ENCODE measurements at places on chromosomes 7 and 10. TPM values are rescaled to one million over a fixed set of nuclear protein-coding genes. Genes with fewer than 3 reads are reported as not detected.

GRCh38 chr7:130641497-130641896, 27.1 kb downstream of the COPG2 start:
- no peak for DNase-seq

DNA sequence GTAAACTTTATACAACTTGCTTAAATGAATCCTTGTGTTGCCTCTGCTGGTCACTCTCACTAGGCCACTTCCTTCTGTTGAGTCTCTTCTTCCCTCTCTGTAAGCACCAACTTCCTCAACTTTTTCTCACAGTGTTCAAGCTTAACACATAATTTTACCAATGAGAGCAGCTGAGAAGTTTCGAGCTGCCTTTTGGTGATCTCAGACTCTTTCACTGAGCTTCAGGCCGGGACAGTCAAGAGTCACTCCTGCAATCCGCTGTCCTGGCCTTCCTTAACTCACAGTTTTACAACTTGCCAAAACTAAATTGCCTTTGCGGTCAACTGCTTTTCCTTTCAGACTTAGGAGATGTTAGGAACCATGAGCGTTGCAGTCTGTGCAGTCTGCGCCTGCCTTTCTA, 47.4 kb downstream of the PRPF18 start:
- no peak for DNase-seq

- no peak for DNase-seq
Observed at GRCh38 chr7:7920481-7920880, 48.1 kb upstream of the GLCCI1 start.

- no peak for DNase-seq
Observed at GRCh38 chr7:133629701-133630100, 376.8 kb downstream of the EXOC4 start.

GRCh38 chr7:47326220-47326619, 255.7 kb downstream of the TNS3 start:
- DNase-seq: peak; percentile 90

DNA sequence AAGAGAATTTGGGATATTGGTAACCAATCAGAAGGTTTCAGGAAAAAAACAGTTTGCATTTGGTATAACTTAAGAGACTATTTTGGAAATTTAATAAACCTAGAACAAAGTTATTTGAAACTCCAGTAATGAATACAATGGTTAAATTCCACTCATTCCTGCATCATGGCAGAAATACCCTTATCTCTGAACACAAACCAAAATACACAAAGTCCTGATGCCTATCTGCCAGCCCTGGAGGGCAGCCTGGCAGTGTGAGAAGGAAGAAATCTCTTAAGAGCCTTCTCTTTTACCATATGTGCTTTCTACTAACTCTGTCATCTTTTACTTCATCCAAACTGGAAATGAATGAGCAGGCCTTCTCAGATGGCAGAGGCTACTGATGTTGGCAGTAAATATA, 147.1 kb upstream of the LYZL1 start:
- DNase-seq: peak; percentile 54

Gene WNT8B
- total RNA-seq: not detected

GRCh38 chr7:3430588-3430987, 129.5 kb downstream of the SDK1 start:
- DNase-seq: no peak

Gene TMEM26
- total RNA-seq: 0.18 TPM

Gene NEUROD6
- not detected for total RNA-seq

DNA sequence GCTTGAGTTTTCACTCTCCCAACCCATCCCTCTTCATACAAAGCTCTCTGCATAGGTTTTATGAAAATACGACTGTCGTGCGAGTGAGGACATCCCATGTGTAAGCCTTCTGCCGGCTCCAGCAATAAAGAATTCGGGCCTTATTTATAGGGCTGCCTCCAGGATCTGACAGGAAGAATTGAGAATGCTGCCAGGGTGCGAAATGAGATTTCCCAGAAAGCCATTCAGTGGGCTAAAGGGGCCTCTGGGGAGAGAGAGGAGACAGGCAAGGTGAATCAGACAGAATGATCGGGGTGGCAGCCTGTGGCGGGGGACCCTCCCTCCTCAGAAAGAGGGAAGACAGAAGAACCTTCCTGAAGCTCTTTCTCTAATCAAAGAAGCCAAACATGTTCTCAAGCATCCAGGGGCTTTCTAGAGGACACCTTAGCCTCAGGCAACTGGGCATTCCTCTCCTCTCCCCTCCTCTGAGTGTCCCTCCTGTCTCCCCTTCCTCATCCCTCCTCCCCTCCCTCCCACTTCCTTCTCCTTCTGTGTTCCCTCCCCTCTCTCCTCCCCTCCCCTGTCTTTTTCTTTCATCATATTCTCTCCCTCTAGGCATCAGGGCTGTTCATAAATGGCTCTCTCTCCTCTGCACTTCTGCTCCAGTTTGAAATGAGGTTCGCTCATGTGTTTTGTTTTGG, 410.9 kb downstream of the TYW1 start:
- no peak for DNase-seq

DNA sequence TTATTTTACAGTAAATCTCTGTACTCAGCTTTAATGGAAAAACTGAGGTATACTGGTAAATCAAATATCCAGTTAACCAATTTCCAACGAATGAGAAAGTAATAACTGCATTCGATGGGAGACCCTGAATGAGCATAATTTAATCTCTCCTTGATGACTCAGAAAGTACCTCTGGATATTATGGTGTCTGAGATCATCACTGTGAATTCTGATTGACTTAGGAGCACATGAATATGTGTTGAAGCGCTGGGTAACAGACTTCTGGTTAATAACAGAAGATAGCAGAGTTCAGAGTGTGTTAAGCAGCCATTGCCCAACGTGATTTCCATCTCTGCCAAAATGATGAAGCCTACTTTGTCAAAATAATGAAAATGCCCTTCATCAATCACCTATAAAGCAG, 116.6 kb downstream of the NRP1 start:
- peak; percentile 52 for DNase-seq

Gene SOSTDC1
- 0.14 TPM for total RNA-seq

DNA sequence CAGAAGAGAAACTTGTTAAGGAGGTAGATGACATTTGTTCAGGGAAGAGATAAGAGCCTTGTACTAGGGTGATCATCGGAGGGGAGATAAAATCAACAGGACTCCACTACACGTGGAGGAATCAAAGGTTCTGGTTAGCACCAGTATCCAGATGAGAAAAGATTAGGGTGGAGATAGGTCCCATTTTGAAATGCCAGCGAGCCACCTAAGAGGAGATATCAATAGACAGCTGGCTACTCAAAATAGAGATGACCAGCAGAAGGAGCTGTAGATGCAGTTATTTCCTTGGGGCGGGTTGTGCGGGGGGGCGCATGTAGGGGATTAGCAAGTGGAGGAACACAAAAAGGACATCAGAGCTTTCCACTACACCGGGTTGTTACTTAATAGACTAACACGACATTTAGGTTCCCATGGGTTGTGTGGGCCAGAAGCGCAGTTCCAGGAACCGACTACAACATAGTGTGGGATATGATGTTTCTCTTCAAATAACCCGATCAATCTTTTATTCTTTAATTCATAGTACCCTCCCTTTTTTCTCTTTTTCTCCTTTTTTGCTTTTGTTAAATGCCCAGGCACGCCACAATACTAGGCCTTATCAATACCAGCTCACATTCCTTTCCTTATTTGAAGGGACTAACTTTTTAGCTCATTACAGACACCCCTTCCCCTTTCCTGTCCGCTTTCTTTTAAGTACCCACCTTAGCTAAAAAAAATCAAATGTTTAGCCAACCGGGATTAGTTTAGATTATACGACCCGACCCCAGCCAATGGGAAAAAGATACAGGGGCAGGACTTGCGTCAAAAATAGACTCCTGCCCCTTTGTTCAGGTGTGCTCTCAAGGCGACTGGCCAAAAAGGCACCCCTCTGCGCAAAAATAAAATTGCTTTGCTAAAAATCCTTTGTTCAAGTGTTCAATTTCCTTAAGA, 2.0 kb upstream of the KIF11 start:
- no peak for DNase-seq

DNA sequence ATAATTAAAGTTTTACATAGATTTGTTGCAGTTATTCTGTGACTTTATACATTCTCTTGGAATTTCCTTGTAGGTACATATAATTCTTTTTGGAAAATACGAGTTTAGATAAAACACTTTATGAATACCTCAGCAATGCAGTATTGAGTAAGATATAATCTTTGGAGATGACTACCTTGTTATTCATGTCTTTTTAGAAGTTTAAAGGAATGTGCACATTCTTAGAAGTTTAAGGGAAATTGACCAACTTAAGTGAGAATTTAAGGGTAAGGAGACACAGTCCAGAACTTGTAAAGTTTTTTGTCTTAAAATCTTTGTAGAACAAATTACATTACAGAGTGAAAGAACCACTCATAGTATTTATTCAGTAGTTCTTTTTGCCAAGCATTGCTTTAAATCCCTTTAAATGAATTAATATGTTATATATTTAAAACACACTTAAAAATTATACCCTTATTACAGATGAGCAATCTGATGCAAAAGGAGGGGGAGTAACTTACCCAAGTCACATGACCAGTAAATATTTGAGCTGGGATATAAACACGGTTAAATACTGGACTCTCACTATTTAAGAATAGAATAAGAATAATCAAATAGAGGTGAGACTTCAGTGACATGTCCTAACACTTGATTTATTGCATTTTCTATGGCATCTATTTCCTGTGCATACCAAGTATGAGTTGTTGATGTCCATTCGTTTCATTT, 139.5 kb upstream of the FERD3L start:
- DNase-seq: peak; percentile 45

- no peak for DNase-seq
Observed at GRCh38 chr10:78038105-78038504, 4.4 kb downstream of the RPS24 start.

Gene TMEM178B
- total RNA-seq: 3.9 TPM

DNA sequence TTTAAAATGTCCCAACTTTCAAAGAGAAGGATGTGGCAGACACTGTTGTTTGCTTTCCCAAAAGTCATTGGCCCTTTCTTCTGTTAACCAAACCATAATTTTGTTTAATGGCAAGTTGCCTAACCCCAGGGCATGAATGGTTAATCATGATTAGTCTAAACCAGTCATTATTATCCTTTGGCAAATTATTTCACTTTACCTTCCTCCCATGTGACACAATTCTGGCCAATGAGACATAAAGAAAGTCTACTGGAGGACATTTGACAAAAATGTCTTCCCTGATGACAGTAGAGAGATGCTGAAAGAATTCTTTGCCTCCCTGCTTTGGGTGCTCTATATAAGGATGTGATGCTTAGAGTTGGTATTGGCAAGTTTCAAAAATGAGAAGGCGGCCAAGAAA, 101.9 kb downstream of the PODXL start:
- no peak for DNase-seq

DNA sequence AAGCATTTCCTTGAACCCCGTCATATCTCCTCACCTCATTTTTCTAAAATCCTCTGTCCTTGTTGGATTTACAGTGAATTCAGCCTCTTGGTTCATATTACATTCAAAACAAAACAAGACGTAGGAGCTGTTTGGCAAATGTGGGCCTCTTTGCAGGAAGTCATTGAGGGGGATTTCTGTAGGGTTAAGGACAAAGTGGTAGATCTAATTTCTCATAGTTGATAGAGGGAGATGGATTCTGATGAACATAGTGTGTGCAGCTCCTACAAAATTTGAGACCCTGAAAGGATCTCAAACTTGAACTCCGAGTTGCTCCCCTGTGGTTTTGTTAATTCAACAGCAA, 682 bp downstream of the TBXAS1 start:
- peak; percentile 61 for DNase-seq

DNA sequence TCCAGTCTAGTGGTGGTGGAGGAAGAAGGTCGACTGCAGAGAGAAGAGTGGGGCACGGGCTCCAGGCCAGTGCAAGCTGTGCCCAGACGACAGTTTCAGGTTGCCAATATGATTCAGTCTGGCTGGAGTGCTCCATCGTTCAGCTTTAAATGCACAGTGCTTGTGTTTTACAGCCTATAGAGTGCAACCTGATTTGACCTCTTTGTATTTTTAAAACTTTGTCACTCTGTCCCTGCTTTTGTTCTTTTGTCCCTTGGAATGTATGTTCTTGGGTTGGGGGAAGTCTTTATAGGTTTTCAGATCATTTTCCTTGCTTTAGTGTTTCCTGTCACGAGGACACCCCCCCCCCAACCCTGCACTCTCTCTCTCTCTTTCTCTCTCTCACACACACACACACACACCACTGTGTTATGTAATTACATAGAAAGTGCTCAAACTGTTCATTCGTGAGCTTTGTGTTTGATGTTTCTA, 198.0 kb downstream of the CAMK1D start:
- no peak for DNase-seq

Gene ZMIZ1
- 45.5 TPM for total RNA-seq

GRCh38 chr10:124601016-124601415, 139.4 kb downstream of the LHPP start:
- no peak for DNase-seq

GRCh38 chr10:112775892-112776674, 174.0 kb upstream of the TCF7L2 start:
- no peak for DNase-seq

Gene ENKUR
- 0.22 TPM for total RNA-seq

- no peak for DNase-seq
Observed at GRCh38 chr10:84563868-84564267, 235.5 kb downstream of the CCSER2 start.

DNA sequence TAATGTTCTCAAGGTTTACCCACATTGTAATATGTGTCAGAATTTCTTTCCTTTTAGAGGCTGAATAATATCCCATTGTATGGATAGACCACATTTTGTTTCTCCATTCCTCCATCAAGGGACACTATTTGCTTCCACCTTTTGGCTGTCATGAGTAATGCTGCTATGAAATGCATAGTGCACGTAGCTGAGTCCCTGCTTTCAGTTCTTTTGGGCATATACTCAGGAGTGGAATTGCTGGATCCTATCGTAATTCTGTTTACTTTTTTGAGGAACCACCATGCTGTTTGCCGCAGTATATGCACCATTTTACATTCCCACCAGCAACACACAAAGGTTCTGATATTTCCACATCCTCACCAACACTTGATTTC, 60.0 kb downstream of the PRF1 start:
- no peak for DNase-seq

- no peak for DNase-seq
Observed at GRCh38 chr10:3068968-3069737, 1.8 kb downstream of the PFKP start.

Data from astrocyte (in vitro differentiated cells and primary cell).